ENCODE measurements at places on chromosomes 5 and 9.

- no peak for DNase-seq
These were observed 76.8 kb downstream of the AMBP start for GRCh38 chr9:114001410-114001685.

GRCh38 chr9:89872913-89873707 is 268.3 kb downstream of the GADD45G start:
- no peak for DNase-seq

DNA sequence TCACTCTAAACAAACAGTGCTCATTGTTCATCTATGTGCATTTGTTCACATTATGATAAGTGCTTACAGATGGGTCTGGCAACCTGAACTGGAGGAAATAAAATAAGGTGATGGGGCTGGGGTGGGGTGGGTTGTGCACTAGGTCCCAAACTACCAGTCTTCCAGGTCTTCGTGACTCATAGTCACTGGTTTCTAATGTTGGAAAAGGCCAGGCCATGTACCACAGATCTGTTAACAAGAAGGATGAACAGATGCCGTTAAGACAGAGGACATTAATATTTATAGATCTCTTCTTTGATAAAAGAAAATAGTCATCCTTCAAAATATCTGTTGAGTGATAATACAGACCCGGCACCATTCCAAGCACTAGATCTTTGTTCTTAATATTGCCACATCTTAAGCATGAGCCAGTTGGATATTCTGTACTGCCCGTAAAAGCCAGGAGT is 71.4 kb upstream of the STARD4 start:
- DNase-seq, result no peak

DNA sequence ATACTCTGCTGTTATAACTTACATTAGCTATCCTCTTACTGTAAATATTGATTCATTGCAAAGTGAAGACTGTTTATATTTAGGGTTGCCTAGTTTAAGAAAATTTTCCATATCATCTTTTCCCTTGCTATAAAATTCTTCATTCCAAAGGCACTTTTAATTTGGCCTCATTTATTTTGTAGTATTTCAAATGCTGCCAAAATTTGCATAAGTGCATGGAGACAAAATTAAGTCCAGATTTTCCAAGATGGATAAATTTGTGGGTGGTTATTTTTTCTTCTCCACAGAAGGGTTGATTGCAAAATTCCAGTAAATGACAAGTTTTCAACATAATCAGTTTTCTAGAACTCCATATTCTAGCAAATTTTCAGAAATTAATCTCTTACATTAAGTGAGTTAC is 141.5 kb upstream of the MTAP start:
- peak; percentile 59 for DNase-seq

- no peak for DNase-seq
These were observed 1364.4 kb upstream of the CDH9 start for GRCh38 chr5:28402590-28403301.
